ENCODE measurements at places on chromosomes 5 and 9.

GRCh38 chr5:54518146-54518817 is 723 bp downstream of the SNX18 start:
- DNase-seq: peak; percentile 34

GRCh38 chr9:86040861-86041155 is 58.5 kb downstream of the GOLM1 start:
- DNase-seq: no peak

- DNase-seq: peak; percentile 56
These were observed 603.8 kb downstream of the TLE4 start for GRCh38 chr9:80175286-80176150.

- no peak for DNase-seq
These were observed 1.5 kb downstream of the NFIL3 start for GRCh38 chr9:91421971-91422757.

- no peak for DNase-seq
These were observed 51.7 kb downstream of the SHB start for GRCh38 chr9:38017149-38017884.

DNA sequence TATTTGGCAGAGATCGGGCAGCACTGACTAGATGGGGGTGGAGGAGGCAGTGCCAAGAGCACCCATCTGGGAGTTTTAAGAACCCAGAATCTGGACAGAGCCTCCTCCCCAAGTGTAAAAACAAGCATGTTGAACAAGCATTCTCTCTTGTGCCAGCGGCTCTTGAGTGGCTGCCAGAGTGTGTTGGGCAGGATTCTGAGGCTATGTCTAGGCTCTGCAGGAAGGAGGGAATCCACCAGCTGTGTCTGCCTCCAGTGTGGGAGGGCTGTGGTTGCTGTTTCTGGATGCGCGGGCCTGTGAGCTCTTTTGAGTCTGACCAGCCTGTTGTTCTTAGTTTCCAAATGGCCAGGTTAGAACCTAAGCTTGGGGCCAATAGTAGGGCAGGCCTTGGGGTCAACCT is 39.8 kb downstream of the HMCN2 start:
- no peak for DNase-seq

GRCh38 chr5:130954336-130954735 is 210.7 kb downstream of the HINT1 start:
- no peak for DNase-seq

DNA sequence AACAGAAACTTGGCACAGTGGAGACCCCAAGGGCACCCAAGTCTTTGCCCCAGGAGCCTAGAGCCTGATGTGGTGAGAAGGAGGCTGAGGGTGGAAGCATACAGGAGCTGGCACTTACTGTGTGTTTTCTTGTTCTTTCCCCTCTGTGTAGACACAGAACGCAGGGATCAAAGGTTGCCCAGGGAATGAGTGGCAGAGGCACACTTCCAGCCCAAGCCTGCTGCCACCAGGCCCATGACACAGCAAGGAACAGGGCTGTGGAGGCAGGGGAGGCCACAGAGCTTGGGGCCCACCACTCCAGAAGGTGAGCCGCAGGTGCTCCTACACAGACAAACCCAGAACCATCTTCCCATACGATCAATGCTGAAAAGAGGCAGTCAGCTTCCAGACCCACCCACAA is 73.9 kb upstream of the S1PR3 start:
- no peak for DNase-seq

GRCh38 chr5:1659100-1659981 is 135.6 kb upstream of the LPCAT1 start:
- DNase-seq: no peak

DNA sequence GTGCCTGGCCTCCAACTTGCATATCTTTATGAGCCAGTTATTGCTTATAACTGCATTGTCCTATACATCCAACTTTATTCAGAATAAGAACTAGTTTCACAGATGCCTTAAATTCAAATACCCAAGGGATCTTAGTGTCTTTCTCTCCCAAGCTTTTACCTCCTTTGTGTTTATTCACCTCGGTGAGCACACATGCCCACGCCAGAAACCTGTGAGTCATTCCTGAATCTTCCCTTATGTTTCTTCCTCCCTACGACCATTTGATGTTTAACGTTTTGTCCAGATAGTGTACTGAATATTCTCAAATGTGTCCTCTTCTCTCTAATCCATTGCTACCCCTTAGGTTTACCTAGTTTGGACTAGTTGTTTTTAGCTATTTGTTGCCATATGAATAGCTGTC is 55.5 kb upstream of the MEGF10 start:
- DNase-seq: no peak

GRCh38 chr9:105126226-105126625 is 118.2 kb upstream of the SLC44A1 start:
- DNase-seq: no peak

- DNase-seq: no peak
These were observed 21.0 kb upstream of the CDK7 start for GRCh38 chr5:69213513-69214215.

DNA sequence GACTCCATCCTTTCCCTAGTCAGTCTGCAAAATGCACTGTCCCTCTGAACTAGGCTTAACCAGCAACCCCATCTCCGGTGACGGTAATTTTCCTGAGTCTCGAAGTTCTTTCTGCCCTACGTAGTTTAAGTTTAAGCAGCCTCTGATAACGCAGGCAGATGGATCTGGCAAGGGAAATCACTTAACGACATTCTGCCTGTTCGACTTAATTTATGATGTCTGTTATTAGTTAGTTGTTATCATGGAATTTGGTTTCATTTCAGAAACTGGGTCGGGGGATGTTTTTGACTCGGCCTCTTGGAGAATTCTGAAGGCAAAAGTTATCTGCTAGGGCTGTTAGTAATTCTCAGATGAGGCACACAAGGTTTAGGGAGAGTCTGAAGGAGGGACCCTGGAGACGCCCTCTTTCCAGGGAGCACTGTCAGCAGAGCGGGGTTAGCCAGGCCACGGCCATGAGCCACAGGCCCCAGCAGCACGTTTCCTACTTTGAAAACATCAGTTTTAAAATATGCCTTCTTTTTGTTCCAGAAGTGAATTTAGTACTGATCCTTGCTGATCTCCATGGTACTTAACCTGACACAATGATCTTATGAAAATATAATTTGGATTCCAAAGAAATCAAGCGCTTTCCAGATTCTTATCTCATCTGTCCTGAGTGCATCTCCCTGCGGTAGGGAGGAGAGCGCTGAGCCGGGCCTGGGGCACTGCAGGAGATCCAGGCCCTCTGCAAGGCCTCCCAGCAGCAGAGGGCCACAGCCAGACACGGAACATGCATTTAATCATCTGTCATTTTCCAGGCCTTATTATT is 171.0 kb upstream of the OTULINL start:
- DNase-seq: no peak

DNA sequence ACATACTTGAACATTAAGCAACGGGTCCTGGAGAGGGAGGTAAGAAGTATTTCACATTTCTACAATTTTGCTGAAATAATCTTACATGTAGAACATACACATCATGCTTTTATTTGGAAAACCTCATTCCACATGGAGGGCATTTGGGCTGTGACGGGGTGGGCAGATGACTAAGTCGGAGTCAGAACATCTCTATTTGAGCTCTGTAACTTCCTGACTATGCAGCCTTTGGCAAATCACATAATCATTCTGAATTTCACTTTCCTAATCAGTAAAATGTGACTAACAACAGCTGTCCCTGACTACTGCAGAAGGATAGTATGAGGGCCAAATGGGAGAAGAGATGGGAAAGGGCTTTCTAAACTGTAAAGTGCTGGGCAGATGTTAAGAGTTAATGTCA is 17.1 kb upstream of the IL6ST start:
- DNase-seq: no peak

DNA sequence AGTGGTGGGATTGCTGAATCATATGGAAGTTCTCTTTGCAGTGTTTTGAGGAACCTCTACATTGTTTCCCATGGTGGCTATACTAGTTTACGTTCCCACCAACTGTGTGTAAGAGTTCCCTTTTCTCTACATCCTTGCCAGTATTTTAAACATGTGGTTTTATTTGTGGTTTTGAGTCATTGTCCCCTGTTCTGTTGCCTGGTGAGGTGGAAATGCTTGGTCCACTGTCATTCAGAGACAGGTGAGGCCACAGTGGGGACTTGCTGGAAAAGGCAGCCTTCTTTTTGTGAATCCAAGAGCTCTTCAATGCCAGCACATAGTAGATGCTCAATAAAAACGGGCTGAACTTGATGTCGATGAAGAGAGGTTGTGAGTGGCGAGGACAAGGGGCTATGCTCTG is 44.2 kb downstream of the SH3PXD2B start:
- DNase-seq: peak; percentile 82

- DNase-seq: no peak
These were observed 16.2 kb downstream of the PCDH12 start for GRCh38 chr5:141941779-141942178.

DNA sequence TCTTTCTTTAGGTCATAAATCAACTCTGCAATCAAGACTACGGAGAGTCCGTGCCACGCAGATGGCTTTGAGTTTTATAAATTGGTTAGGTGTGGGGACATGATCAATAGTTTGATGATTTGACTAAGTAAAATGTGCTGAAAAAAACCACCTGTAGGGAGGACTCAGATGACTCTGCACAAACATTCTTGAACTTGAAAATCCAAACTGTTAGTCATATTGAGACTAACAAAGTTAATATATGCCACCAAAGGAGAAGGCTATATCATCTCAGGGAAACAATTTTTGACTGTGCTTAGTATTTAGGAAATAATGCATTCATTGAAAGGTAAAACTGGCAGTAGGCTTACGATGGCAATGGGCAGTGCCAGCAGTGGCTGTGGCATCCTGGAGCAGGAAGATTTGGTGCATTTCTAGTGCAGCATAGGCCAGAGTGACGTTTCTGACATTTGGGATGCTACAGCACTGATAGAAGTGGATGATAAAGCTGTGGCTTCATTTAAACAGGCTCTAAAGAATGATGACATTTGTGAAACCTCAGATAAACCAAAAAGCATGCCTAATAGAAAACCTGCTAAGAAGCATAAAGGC is 291.1 kb downstream of the MLLT3 start:
- no peak for DNase-seq

DNA sequence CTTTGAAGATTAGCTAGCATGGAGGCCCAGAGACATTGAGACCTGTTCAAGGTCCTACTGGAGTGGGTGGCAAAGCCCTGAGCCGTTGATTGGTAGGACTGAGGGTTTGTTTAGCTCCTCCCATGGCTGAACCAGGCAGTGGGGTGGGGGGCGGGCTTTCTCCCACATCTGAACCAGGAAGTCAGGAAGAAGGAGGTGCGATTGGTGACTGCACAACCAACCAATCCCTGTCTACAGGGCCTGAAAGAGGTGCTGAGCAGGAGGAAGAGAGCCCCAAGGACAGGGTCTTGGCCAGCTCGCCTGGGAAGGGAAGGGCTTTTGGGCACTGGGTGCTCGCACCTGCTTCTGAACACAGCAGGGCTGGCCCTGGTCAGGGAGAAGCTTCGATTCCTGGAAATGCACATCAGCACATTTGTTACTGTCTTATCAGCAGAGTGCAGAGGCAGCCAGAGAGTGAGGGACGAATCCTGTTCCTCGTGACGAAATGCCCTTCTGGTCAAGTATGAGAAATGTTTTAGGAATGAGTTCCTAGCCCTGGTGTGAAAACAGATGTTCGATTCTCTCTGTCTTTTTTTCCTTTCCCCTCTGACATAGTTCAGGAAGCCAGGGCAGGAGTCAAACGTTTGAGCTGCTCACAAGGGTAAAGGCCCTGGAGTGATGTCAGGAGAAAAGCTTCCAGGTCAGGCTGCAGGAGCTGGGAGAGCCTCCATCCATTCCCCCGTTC is 294.8 kb upstream of the KLF4 start:
- DNase-seq: no peak

- DNase-seq: no peak
These were observed 45.5 kb upstream of the IL7R start for GRCh38 chr5:35811108-35811741.

GRCh38 chr5:39587675-39588074 is 162.9 kb upstream of the DAB2 start:
- no peak for DNase-seq

DNA sequence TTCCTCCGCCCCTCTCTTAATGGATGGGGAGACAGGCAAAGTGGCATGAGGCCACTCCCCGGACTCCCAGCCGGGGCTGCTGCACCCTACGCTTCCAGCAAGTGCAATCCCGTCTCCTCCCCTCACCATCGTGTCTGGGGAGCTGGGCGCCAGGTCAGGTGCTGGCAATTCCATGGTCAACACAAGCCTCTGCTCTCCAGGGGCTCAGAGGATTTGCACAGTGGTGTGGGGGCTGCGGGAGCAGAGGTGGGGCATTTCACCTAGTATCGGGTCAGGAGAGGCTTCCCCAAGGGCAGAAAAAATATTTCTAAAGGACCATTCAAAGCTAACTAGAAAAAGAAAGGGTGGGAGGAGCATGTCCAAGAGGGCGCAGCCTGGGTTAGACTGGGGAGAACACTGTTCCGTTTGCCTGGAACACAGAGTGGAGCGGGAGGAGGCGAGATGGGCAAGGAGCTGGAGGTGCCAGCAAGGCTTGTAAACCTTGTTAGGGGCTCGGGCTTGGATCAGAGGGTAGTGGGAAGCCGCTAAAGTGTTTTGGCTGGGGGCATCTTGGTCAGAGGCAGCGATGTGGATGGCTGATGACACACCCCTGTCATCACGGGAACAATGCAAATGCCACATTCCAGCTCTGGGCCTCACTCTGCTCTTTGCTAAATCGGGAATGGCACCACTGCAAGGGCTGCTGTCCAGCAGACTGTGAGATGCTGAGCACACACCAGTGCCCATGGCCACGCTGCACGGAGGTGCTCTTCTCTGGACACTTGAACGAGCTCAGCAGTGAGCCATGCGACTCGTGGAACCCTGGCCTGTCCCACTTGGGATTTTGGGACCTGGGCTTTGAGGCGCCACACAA is 191.7 kb downstream of the CDK5RAP2 start:
- DNase-seq: no peak

DNA sequence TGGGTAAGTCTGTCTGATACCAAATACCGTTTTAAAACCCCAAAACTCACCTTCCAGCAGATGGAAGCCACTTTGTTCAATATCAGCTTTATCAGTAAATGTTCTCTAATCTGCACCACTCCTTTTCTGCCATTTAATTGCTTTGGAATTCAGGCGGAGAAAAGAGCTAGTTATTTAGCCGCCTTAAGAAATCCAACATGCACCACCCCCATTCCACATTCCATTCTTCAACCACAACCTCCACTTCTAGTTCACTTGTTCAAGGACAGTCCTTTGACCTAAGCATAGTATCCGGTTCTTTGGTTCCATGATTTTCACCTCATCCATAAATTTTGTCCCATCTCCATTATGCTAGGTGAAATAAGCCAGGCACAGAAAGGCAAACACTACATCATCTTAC is 240.1 kb downstream of the DNAH5 start:
- DNase-seq: no peak

DNA sequence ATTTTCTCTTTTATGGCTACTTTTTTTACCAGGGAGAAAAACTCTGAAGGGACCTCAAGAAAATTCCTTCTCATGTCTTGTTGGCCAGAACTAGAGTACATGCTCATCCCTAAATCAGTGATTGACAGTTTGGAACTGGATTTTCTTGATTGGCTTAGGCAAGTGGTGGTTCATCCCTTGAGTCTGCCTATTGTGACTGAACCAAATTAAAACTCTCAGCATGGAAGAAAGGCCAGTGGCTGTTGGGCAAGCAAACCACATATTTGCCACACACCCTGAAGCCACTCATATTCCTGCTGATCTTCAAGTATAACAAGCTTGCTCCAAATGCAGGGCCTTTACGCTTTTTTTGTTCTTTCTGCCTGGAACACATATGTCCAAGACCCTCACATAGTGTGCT is 7.2 kb upstream of the HOMER1 start:
- DNase-seq: no peak

Measured in Kasumi-1 (cell line).